Choroid plexus epithelial cell (primary cell): ENCODE measurements at places on chromosomes 3 and 15.
A peak's percentile ranks its signal among the peaks of the same experiment; 100 is the strongest.

DNA sequence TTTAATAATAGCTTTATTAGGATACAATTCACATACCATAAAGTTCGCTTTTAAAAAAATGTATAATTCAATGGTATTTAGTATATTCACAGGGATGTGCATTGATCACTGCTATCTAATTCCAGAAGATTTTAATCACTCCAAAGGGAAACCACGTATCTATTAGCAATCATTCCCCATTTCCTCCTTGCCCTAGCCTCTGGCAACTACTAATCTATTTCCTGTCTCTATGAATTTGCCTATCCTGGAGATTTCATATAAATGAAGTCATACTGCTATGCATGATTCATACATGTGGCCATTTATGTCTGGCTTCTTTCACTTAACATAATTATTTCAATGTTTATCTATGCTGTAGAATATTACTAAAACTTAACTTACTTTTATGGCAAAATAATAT lies 32.0 kb upstream of the CASR start:
- DNase-seq, result no peak

- no peak for DNase-seq
Measured at GRCh38 chr15:92012368-92012629, 158.8 kb downstream of the SLCO3A1 start.

- DNase-seq, result no peak
Measured at GRCh38 chr3:127490271-127491023, 100.1 kb downstream of the TPRA1 start.

DNA sequence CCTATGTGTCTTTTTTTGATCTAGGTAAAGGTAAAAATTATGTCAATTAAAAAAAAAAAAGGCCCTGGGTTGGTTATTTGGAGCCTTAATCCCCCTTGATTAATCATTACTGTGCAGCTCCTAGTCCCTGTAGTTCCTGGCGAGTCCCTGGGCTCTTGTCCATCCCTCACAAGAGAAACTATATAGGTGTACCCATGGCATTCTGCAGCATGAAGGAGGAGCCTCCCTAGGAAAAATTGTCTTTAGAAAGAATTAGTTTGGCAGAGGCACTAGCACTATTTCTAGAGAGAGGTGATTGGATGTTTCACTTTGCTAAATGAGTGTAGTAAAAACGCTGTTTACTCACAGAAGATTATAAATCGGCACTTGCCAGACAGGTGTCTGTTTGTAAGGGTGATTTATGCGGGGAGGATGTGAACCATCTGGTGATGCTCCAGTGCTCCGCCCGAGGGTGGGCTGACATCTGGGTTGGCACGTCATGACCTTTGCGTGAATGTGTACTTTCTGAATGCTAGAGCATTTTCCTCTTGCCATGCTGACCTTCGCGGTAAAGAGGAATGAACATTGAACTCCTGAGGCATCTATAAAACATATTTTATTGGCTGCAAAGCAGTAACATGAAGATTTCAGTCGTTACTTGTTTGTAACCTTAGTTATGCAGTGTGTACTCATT lies 12.6 kb downstream of the PLCL2 start:
- peak; percentile 38 for DNase-seq

GRCh38 chr3:102791641-102792589 lies 357.1 kb downstream of the ZPLD1 start:
- peak; percentile 1 for DNase-seq

- DNase-seq, result no peak
Measured at GRCh38 chr3:110903771-110904519, 167.7 kb upstream of the NECTIN3 start.

GRCh38 chr3:80227216-80227615 lies 459.4 kb upstream of the ROBO1 start:
- DNase-seq, result no peak

DNA sequence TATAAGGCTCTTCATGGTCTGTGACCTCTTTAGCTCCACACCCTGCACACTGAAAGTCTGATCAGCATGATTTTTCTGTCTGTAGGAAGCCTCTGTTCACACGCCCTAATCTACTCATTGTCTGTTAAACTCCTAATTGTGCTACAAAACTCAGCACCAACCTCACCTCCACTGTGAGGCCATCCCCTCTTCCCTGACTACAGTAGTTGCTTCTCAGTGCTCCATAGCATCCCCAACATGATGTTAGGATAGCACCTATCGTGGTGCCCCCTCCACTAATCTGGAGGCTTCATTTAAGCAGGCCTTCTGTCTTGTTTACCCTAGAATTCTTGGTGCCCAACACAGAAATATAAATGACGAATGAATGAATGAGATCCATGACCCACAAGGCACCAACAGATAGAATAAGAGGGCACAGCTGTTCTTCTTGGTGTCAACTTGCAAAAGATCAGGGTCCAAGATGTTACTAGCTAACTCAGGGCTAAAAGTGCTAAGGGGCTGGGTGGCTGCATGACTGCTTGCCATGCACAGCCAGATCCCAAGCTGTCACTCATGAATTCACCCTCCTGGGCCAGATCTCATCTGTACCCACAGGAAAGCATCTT lies 55.2 kb upstream of the HEG1 start:
- no peak for DNase-seq

- DNase-seq, result no peak
Measured at GRCh38 chr3:43366481-43366880, 80.1 kb downstream of the SNRK start.

- DNase-seq, result no peak
Measured at GRCh38 chr3:133838296-133838789, 32.7 kb downstream of the SRPRB start.

DNA sequence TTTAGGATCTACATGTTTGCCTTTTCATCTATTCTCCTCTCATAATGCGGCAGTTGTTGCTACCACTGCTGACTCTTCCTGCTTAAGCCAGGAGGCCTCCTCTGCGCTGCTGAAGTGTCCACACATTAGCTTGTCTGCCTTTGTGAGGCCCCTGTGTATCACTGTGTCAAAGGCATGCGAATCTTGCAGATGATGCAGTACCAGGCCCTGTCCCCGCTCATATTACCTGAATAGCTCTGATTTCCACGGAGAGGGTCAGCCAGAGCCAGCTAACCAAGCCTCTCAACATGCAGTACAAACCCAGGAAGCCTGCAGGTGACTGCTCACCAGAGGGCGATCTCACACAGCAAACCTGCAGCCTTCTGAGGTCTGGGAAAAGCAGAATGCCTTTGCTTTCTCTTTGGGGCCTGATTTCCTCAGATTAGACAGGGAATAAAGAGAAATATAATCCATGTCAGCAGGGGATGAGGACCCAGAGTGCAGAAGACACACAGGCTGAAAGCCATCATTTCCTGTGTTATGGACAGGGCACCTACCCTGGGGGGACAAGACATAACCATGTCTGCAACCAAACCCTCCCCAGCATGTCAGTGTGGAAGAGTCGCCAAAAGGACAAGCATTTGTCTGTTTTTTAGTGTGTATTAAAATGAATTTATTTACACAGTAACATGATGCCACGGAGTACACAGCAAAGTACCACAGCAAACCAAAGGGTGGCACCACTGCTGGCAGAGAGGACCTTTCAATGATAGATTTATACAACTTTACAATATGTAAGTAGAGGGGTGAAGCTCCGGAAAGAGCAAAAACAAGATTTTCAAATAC lies 36.8 kb upstream of the TSPAN3 start:
- peak; percentile 87 for DNase-seq

DNA sequence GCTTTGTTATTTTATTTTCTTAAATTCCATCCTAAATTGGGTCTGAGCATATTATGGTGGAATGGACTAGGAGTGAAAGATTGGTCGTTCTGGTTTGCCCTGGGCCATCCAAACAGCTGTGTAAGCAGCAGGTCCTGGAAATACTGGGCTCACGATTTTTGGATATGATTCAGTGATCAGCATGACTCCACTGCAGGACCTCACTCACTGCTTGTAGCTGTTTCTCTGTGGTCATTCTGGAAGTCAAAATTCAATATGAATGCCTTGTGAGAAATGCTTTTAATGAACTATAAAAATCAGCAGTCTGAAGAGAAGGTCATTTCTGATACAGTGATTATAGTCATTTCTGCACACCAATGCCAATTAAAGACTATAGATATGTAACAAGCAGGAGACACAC lies 185.0 kb downstream of the RBMS3 start:
- peak; percentile 96 for DNase-seq

DNA sequence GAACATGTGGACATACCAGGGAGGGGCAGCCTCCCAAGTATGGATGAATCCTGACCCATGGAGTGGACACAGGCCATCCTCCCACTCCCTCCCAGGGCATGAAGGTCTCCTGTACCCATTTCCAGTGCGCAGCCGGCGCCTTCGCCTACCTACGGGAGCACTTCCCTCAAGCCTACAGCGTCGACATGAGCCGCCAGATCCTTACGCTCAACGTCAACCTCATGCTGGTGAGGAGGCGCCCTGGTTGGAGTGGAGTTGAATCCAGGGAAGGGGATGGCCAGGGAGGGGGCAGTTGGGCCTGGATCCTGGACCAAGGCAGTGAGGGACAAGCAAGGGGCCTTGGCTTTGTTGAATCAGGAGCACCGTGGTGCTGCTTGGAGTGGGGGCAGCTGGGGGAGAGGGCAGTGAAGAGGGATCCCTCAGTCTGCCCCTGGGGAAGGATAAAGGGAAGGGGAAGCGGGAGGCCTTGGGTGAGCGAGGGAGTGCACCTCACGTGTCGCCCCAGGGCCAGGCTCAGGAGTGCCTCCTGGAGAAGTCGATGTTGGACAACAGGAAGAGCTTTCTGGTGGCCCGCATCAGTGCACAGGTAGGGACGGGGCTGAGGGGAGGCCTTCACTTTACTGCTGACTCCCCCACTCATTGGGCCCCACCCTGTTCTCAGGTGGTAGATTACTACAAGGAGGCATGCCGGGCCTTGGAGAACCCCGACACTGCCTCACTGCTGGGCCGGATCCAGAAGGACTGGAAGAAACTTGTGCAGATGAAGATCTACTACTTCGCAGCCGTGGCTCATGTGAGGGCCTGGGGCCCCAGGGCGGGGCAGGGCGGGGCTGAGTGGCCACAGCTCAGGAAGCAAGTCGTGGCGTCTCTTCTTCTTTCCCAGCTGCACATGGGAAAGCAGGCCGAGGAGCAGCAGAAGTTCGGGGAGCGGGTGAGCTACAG lies 25.3 kb downstream of the PTPN23 start:
- DNase-seq, result no peak

- DNase-seq, result peak; percentile 2
Measured at GRCh38 chr3:60182697-60183096, 1068.6 kb downstream of the FHIT start.

DNA sequence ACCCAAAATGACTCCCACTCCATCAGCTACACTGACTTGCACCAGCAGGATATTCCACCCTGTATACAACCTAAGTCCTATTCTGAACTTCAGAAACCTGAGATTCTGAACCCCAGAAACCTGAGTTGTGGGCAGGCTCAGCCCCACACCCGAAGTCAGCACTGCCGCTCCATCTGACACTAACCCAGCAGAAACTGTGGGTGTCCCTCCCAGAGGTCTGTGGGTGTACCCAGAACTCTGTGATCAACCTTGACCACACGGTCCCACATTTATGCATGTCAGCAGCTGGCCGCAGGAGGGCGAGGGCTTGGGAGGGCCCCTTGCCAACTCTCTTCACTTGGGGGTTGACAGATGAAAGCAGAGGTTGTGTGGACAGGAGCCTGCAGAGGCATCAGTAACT lies 9.3 kb downstream of the OXTR start:
- no peak for DNase-seq

DNA sequence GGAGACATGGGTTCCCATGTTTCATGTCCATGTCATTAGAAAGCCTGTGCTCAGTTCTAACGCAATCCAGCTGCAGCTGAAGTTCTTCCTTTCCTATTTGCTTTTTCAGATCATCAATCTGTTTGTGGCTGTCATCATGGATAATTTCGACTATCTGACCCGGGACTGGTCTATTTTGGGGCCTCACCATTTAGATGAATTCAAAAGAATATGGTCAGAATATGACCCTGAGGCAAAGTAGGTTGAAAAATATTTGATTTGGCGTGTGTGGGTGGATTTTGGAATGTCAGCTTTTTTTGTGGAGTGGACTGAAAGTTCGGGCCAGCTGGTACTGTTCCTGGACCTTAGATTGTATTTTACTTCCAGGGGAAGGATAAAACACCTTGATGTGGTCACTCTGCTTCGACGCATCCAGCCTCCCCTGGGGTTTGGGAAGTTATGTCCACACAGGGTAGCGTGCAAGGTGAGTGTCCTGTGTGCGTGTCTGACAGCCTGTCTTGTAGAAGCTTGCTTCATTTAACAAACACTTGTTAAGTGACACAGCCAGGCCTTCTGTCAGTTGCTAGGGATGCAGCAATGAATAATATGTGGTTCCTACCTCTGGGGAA lies 69.6 kb downstream of the CHDH start:
- no peak for DNase-seq

GRCh38 chr3:157040456-157040855 lies 119.5 kb downstream of the CCNL1 start:
- DNase-seq, result no peak

DNA sequence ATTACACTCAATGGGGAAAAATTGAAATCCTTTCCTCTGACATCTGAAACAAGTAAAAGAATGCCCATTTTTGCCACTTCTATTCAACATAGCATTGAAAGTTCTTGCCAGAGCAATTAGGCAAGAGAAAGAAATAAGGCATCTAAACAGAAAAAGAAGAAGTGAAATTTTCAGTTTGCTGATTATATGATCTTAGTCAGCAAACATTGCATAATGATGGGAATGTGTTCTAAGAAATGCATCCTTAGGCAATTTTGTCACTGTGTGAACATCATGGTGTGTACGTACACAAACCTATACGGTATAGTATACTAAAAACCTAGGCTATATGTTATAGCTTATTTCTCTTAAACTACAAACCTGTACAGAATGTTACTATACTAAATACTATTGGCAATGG lies 278.0 kb downstream of the CGGBP1 start:
- DNase-seq, result no peak

DNA sequence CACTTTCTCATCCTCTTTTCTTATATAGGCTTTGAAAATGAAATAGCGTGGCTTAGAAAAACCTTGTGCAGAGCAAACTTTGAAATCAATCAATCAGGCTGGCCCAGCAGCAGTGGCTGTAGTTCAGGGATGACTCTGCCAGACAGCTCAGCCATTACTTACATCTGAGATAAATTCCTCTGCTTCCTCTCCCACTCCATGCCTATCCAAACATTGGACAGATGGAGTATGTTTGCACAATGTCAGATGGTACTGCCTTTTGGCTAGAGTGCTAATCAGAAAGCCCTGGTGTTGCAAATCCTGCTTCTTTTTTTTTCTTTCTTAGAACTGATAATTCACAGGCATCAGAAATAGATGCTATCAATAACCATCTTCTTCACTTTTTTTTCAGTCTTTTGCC lies 1065.1 kb downstream of the AGBL1 start:
- peak; percentile 8 for DNase-seq

- no peak for DNase-seq
Measured at GRCh38 chr3:16264174-16264707, 502 bp downstream of the DPH3 start.

DNA sequence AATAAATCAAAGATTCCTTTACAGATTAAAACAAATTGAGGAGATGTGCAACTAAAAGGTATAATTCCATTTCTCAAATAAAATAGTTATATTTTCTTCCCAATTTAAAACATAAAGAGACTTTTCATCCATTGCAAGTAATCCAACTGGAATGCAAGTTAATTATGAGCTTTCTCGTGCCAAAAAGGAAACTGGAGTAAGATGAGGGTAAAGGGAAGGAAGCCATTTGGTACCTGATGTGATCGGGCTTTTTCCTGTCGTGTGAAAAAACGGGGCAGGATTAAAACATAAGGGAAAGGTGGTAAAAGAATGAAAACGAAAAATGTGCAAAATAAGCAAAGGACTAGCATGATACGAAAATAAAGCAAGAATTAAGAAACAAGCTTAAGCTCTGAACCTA lies 41.8 kb upstream of the XXYLT1 start:
- DNase-seq, result no peak
